T-helper 17 cell (primary cell): ENCODE measurements at places on chromosomes 6 and 20.
A peak's percentile ranks its signal among the peaks of the same experiment; 100 is the strongest.

DNA sequence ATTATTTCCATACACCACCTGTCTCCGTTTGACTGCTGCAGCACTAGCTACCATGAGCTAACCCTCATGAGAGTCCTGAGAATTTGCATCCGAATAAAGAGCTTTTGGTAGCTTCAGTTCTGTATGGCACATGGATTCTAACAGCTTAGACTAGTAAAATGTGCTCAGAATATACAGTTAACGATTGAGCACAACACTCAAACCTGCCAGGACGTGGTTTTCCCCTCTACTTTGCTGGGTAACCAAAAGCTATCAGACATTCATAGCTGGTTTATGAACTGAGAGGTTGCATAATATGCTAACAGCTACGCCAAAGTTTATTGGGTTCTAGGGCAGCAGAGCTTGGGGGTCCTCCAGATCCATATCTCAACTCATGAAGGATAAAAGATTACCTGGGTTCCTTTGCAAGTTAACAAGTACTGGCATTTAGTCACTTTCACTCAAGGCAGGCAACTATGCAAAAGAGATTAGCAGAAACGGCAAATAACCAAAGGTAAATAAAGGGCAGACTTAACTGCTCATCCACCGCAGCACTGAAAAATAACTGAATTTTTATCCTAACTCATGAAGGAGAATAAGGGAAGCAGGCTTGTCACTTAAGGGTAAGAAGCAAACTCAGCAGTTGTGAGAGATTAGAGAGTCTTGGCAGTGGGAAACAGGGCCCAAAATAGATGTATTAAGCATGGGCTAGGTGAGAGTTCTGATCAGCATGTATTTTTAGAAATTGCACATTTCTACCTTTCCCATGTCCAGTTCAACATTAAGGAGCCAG lies 29.4 kb downstream of the NUDT3 start:
- no peak for DNase-seq

DNA sequence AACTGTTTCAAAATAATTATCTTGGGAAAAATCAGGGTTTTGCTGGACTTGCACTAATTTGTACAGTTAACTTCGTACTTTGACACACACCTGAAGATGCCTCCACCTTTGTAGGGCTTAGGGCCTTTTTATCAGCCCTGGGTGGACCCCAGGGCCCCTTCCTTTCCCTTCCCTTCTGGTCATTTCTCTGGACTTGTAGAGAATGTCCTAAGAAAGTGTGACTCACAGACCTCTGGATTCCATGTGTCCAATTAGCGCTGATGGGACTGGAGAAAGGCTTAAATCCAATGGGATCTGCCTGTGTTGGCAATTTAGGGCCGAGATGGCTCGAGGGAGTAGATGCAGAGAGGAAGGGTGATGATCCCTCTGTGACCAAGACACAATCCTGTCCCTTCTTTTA lies 9.3 kb downstream of the TRIM15 start:
- no peak for DNase-seq

DNA sequence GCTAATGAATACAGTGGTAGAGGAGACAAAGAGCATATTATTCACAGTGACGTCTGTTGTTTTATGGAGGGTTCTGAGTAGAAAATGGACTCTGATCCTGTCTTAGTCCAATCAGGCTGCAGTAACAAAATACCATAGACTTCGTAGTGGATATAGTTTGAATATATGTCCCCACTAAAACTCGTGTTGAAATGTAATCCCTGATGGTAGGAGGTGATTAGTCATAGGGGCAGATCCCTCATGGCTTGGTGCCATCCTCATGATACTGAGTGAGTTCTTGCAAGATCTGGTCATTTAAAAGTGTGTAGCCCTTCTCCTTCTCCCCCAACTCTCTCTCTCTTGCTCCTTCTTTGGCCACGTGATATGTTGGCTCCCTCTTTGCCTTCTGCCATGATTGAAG lies 82.5 kb downstream of the CD83 start:
- no peak for DNase-seq

- no peak for DNase-seq
Observed at GRCh38 chr6:5205877-5206850, 54.6 kb downstream of the LYRM4 start.

DNA sequence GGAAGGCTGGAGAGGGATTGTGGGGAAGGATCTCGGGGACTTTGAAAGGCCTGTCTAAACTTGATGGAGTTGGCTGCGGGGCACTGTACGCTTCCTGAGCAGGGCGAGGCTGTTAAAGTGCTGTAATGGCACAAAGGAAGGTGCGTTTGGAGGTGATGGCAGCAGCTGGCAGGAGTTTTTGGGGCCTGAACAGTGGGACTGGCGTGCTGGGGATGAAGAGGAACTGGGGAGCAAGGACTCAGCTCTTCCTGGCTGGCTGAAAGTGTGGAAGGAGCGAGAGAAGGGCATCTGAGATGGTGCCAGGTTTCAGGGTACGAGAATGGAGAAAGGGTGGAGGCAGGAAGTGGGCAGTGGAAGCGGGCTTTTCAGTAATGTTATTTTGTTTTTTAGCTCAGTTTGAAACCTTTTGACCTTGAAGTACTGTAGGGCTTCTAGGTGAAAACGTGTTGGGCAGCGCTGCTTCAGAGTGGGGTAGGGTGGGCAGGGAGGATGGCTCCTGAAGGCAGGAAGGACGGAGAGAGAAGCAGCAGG lies 8.0 kb downstream of the TMEM181 start:
- no peak for DNase-seq

DNA sequence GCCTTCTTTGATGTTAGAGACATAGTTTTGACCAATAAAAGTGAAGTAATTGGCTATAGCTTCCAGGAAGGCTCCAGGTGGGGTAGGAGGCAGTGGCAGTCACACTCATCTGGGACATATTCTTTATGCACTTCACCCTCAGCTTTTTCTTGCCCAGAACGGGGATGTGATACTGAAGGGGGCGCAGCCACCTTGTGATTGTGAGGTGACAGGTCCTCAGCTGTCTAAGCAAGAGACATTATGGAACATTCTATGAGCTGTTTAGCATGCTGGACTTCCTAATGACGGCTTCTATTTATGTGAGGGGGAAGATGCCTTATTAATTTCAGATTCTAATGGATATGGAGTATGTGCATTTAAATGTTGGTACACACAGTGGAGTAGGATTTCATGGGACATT lies 151.3 kb upstream of the ZFP64 start:
- no peak for DNase-seq

- DNase-seq, result no peak
Observed at GRCh38 chr6:82062219-82062618, 185.3 kb downstream of the IBTK start.

DNA sequence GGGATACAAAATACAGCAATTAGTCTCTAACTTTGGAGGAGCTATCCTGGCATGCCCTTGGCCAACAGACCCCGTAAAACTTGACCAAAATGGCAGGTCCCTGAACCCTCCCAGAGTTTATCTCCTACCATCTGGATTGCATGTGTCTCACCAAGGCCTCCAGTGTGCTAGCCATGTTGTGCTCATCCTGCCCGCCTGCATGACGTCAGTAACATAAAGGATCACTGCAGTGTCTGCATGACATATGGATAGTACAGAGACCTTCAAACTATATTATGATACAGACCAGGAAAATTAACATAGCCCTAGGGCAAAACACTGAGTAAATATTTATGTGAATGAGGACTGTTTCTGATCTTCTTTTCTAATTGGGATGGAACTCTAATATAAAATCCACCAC lies 25.3 kb downstream of the CPXM1 start:
- DNase-seq, result no peak

DNA sequence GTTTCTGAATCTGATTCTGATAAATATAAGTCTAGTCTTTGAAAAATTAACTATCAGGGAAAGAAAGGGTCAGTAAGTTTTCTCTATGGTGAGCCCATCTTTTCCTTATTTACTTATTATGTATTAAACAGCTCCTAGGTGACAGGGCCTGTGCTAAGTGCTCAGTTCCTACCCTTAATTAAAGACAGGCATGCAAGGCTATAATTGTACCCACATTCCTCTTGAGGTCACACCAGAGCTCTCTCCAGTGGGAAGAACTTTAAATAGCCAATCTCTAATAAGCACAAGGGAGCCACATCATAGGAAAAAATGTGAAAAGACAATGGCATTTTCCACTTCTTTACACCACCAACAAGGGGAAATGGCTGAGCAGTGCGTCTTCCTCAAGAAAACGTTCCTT lies 421.8 kb upstream of the SLC35B3 start:
- DNase-seq, result no peak

DNA sequence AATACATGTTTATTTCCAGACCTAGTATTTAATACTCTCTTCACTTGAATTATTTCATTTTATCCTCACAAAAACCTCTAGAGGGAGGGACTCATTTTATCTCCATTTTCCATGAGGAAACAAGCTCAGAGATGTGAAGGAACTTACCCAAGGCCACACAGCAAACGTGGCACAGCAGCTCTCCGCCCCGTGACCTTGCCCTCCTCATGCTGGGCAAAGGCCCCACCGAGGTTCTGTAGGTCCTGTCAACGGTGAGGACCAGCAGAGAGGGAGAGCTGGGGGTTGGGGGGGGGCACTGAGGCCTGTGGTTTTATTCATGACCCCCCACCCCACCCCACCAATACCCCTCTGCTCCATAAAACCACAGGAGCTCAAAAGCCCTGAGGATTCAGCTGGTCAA lies 40.9 kb upstream of the TLDC2 start:
- DNase-seq, result no peak

GRCh38 chr6:16360365-16360764 lies 122.0 kb downstream of the GMPR start:
- no peak for DNase-seq

GRCh38 chr6:26055719-26056582 lies 31.3 kb upstream of the HFE start:
- peak; percentile 77 for DNase-seq

DNA sequence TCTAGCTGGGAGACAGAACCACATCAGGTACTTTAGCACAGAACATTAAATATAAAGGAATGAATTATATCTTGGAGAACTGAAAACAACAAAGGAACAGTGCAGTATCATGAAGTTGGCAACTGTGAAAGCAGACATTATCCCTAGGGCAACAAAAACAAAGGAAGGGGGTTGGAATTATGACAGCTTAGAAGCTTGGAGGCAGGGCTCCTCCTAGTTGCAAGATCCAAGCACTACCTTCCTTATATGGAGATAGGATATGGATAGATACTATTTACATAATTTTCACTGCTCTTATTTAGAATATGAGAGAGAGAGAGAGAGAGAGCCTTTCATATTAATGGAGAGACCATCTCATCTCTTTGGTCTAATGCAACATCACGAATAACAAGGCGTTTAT lies 27.0 kb downstream of the TMEM14A start:
- DNase-seq, result no peak

- DNase-seq, result no peak
Observed at GRCh38 chr6:91127752-91128151, 540.9 kb upstream of the MAP3K7 start.

GRCh38 chr6:169794317-169795055 lies 43.1 kb downstream of the ERMARD start:
- DNase-seq, result no peak

DNA sequence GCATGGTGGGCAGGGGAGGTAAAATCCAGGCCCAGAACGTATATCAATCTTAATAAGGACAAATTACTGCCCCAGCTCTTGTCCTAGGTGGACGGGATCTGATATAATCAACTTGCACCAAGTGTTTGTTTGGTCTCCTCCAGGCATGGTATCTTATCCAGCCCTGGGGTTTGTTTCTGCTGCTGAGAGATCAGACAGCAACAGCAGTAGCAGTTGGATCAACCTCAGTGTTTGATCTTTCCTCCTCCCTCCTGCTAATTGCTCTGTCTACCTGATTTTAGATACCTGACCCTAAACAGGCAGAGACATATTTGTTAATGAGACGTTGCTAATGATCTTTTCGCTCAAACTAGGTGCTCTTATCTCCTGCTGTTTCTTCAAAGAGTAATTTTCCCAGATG lies 100.4 kb upstream of the BACH2 start:
- no peak for DNase-seq

- no peak for DNase-seq
Observed at GRCh38 chr6:162443101-162443500, 284.5 kb downstream of the PRKN start.

GRCh38 chr6:168015009-168015408 lies 17.5 kb downstream of the KIF25 start:
- DNase-seq, result no peak

DNA sequence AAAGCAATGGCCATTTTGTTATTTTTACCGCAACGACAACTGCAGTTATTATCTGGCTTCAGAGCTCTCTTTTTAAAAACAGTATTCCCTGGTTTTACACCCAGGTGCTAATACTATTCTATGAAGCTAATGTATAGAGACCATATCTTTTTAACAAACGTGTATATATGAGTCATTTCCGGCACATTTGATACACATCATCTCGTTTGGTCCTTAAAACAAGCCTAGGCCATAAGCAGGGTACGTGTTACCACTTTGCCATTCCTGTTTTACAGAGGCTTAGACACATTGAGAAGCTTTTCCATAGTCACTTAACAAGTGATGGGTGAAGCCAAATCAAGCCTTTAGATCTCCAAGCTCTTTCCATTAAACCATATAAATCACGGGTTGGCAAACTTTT lies 5.5 kb downstream of the TRAF3IP2 start:
- DNase-seq, result no peak

DNA sequence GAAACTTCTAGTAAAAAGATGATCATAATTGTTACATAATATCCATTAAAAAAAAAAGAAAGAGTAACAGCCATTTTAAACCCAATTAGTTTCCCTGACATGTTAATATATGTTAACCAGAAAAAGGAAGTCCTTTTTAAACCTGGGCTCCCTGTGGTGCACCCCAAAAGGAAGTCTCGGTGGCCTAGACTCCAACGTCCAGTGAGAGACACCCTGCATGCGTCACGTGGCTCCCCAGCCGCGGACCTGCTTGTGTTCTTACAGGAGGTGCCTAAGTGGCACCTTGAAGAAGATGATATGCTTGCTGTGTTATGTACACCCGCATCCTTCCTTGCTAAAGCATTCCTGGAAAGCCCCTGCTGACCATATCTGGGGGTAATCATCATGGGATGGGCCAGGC lies 50.1 kb downstream of the FOXC1 start:
- DNase-seq, result no peak

- DNase-seq, result no peak
Observed at GRCh38 chr6:149086363-149086762, 231.1 kb upstream of the TAB2 start.

DNA sequence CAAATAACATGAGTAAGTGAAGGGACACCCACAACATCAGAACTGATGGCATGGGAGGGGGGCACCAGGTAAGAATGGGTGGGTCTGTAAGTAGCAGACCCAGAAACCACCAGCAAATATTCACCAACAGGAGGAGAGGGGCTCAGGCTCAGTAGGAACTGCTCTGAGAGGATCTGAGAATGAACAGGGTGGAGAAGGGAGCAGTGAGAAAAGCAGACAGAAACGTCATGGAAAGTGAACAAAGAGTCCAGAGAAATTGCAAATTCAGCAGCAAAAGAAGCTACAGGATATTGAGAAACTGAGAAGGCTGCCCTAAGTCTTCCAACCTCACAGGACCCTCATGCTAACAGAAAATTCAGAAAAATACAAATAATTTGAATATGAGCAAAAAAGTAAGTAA lies 121.3 kb downstream of the KIF16B start:
- DNase-seq, result no peak

- no peak for DNase-seq
Observed at GRCh38 chr20:3679749-3680700, 1.8 kb downstream of the ADAM33 start.
